ENCODE measurements at places on chromosomes 16 and 17.

DNA sequence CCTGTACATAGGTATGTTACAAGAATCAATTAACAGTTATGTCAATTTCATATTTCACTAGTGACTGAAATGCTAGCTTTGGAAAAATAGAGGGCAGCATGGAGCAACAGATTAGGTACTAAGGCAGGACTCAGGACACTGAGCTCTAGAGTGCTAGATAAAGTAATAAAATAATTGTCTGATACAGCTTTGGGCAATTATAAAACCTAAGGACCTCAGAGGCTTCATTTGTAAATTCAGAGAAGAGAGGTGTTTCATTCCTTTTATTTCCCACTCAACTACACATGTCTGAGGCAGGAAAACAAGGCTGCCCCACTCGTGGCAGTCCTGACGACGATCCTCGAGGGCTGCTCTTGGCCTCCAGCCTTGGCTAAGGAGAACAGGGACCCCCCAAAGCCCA, 81.5 kb downstream of the CA4 start:
- no peak for DNase-seq

DNA sequence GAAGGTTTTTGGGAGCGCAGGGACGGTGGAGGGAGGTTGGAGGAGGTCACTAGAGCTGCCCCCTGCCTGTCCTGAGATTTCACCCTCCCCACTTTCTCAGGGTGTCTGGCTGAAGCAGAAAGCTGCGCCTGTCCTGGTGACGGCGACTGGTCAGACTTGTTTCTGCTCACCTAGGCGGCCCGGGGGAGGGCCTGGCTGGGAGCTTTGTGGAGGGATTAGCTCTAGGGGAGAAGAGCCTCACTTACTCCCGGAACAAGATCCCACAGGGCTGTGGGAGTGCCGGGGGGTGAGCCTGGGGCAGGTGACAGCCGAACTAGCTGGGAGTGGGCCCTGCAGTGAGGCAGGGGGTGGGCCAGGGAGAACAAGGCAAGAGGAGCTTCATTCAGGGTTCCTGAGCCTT, 11.5 kb downstream of the NHERF1 start:
- DNase-seq, result no peak

DNA sequence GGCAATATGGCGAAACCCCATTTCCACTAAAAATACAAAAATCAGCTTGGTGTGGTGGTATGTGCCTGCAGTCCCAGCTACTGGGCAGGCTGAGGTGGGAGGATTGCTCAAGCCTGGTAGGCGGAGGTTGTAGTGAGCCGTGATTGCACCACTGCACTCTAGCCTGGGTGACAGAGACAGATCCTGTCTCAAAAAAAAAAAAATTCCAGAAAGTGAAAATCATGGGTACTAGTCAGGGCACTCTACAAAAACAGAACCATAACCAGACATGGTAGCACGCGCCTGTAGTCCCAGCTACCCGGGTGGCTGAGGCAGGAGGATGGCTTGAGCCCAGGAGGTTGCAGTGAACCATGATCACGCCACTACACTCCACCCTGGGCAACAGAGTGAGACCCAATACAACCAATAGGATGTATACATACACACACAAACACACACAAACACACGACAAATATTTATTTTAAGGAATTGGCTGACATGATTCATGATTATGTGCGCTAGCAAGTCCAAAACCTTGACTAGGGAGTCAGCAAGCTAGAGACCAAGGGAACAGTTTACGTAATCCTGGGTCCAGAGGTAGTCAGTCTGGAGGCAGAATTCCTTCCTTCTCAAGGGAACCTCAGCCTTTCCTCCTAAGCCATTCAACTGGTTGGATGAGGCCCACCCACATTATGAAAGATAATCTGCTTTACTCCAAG, 11.6 kb upstream of the GP1BA start:
- DNase-seq, result no peak

GRCh38 chr16:25978218-25978617, 286.5 kb downstream of the HS3ST4 start:
- DNase-seq, result no peak

DNA sequence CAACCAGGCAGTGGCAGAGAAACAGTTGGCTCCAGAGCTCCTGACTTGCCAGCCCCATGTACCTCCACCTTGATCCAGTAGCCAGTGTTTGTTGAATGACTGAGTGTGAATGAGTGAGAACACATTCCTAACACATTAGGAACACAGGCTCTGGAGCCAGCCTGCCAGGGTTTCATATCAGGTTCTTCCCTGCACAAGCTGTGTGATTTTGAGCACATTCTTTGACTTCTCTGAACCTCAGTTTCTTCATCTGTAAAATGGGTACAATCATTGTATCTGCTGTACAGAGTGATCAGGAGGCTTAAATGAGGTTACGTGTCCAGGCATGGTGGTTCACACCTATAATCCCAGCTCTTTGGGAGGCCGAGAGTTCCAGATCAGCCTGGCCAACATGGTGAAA, 13.3 kb upstream of the RMI2 start:
- no peak for DNase-seq

- DNase-seq, result no peak
These were observed 4.0 kb downstream of the CBFA2T3 start for GRCh38 chr16:88973007-88973410.

DNA sequence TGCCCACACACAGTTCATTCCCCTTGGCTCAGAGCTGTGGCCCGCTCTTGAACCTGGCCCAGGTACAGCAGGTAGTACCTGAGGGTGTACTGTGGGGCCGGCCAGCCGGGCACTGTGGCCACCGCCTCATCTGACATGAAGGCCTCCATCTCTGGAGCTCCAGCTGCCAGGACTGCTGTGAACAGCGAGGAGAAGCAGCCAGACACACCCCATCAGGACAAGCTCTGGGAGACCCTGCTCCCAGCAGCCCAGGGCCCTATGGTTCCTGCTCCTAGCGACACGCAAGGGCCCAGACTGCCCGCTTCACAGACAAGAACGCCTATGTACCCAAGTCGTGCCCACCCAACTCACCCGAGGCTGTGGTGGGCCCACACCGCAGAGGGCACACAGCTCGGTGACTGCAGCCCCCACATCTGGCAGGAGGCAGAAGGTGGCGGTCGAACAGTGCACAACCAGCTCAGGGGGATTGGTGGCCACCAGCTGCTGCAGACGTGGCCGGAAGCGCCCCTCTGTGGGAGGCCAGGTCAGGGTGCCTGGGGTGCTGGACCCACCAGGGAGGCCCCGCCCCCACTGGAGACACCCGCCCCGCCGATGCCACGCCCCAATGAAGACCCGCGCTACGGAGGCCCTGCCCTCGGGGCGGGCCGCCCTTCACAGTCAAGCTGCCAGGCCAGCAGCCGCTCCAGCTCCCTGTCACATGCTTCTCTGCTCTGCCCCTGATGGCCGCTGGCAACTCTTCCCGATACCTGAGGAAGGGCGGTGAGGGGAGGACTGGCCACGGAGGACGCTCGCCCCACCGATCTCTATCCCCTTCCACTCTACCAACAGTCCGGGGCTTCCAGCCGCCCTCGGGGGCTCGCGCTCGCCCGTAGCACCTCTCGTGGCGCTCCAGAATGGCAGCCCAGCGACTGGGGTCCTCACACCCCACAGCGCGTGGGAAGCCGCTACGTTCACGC, 1.1 kb upstream of the STUB1 start:
- DNase-seq, result peak; percentile 24

DNA sequence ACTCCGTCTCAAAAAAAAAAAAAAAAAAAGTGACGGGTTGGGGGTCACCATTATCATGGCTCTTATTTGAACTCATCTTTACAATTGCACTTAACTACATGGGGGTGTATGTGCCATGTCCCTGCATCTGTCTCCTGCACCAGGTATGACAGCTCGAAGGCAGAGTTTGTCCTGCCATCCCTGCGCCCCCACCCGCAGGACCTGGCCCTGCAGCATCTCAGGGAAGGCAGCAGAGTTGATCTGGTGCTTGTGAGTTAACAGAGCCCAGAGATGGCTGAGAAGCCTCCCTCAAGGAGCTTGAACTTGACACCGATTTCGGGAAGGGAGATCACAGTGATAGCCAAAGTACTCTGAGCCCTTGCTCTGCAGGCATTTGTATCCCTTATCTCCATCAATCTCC, 44.8 kb downstream of the C16orf82 start:
- no peak for DNase-seq

GRCh38 chr17:12726131-12726530, 60.4 kb downstream of the MYOCD start:
- DNase-seq, result no peak

DNA sequence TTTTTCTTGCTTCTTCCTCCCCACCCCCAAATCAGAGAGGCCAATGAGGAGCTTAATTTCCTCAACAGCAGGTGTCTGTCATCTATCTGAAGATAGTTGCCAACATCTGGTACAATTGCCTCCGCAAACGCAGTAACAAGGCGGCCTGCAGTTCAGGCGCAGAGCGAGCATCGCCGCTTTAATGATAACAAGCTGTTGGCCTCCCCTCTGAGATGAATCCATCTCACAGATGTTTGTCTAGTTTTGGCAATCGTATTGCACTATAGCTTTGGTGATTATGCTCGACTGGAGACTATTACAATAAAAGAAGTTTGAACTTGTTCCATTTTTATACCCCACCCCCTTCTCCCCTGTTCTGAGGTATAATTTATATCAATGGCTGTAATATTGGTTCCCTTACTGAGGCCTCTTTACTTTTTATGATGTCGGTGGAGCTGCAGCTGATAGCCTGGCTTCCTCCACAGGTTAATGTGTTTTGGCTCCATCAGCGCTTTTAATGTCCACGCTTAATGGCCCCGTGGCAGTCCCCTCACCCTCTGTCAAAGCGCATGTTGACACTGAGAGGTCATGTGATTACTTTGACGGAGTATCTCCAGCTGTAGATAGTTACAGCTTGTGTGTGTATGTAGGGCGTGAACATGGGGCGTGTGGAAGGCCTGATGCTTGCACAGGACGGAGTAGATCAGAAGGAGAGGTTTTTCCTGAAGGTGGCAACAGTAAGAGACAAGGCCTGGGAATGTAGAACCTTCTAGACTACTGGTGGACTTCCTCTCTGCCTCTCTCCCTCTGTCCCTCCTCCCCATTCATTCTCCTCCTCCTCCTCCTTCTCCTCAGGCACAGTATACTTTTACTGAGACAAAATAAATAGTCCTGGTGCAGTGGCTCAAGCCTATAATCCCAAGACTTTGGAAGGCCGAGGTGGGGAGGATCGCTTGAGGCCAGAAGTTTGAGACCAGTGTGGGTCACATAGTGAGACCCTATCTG, 164.7 kb downstream of the MSI2 start:
- no peak for DNase-seq

DNA sequence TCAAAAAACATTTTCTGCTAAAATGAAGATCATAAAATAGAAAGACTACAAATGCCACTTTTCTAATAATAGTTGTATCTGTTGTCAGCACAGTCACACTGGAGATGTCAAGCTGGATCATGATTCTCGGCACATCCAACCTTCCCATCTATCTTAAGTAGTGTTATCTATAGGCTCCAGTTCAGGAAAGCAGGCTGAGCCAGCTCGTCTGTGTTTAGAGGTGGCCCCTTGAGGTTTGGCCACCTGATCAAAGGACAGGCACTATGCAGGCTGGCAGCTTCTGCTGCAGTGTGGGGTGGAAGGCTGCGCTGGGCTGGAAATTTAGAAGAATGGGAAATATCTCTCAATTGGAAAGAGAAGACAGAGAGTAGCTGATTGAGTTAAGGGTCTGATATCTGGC, 32.4 kb downstream of the SMYD4 start:
- no peak for DNase-seq

DNA sequence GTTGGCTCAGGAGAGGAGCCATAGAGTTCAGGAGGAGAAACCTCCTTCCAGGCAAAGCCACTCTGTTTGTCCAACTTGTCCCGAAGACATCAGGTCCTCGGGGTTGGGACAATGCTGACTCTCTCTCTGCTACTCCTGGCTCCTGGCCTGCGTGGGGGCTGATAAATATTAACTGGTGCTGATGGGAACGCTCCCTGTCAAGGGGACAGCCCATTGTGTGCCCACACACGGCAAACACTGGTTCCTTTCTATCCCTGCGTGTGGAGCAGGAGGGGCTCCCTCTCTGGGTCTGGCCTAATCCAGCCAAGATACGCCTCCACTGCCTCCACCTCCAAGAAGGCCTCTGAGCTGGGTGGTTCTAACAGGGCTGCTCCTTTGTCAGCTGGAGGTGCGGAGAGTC, 4.4 kb downstream of the KIF19 start:
- DNase-seq, result no peak

GRCh38 chr16:59988591-59988990, 1254.5 kb upstream of the GOT2 start:
- DNase-seq, result no peak

DNA sequence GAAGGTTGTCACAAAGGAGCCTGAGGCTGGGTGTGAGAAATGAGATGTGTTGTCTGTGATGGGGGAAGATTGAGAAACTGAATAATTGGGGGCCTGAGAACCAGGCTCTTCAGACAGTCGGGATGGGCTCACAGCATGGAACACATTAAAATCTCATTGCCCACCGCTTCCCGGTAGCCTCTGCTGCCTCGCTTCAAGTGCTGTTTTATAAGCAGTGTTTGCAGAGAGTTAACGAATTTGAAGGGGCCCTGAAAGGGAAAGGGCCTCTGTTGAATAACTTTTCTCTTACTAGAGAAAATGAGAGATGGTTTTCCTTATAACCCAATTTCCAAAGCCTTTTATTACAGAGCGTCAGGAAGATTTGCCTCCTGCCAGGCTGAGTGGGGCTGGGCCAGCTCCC, 258.8 kb upstream of the ASIC2 start:
- no peak for DNase-seq
